GOT3 (cell line): ENCODE measurements at places on chromosomes 7 and 10.

DNA sequence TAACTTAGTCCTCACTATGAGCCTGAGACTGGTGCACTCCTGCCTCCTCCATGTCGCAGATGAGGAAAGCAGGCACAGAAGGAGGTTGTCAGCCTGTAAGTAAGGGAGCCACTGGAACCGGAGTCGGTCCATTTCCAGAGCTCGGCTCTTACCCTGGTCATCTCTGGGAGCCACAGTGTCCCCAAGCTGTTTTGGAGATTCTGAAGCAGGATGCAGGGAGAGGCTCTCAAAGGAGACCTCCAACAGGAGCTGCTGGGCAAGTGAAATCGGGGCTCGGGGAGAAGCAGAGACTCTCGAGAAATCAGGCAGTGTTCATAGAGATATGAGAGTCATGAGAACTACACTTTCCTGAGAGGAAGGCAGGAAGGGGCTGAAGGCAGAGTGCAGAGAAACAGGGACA is 39.0 kb downstream of the VSTM4 start:
- DNase-seq, result no peak

DNA sequence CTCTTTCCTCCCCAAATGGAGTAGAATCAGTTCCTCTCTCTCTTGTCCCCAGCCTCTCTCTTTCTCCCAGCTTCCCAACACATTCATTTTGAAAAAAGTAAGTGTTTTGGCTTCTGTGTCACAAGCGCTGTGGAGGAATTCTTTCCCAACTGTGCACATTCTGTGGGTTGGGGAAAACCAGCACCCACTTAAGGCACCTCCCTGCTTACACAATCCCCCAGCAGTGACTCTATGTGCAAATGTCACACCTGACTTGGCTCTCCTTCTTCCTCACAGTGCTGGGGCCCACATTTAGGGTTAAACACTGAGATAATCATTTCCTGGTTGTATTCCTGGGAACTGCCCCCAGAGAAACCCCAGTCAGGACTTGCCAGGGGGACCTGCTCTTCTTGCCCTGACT is 358.1 kb upstream of the ZNF32 start:
- DNase-seq, result no peak

- DNase-seq, result no peak
Measured at GRCh38 chr7:99739699-99740572, 4.9 kb upstream of the CYP3A7 start.

DNA sequence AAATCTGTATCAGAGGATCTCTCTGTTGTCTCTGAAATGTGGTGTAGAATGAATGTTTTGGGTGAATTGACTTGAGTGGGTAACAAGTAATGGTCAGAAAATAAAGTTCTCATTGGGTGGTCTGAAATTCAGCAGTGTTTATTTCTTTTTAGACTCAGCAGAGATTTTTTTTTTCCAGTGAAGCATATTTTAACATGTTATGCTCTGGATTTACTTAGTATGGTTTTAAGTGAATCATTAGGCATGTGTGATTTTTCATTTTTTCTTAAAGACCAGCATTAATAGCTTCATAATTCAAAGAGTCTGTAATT is 63.5 kb downstream of the REEP3 start:
- no peak for DNase-seq

DNA sequence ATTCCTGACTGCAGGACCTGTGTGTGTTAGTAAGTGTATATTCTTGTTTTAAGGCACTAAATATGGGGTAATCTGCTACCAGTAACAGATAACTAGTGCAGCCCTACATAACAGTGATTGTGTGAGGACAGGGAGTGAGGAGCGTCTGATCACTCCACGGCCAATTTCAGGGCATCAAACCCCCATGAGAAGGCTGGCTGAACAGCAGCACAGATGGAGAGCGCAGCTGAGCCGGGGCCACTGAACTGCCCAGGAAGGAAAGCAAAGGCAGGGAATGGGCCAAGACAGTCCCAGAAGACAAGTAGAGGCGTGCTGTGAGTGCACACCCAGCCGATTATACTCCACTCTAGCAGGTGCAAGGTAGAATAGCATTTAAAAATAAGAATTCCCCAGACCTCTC is 157.1 kb upstream of the CHST15 start:
- no peak for DNase-seq

DNA sequence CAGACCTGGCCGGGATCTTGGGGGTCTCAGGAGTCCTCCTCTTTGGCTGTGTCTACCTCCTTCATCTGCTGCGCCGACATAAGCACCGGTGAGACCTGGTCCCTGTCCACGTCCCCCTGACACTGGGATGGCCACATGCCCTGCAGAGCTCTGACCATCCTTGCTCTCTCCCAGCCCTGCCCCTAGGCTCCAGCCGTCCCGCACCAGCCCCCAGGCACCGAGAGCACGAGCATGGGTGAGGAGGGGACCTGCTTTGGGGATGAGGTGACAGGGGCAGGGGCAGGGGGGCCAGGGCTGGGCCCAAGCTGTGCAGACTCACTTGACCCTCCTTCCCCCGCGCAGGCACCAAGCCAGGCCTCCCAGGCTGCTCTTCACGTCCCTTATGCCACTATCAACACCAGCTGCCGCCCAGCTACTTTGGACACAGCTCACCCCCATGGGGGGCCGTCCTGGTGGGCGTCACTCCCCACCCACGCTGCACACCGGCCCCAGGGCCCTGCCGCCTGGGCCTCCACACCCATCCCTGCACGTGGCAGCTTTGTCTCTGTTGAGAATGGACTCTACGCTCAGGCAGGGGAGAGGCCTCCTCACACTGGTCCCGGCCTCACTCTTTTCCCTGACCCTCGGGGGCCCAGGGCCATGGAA is 959 bp downstream of the PVRIG start:
- DNase-seq, result no peak

GRCh38 chr7:22121702-22122474 is 176.2 kb upstream of the CDCA7L start:
- DNase-seq, result no peak

DNA sequence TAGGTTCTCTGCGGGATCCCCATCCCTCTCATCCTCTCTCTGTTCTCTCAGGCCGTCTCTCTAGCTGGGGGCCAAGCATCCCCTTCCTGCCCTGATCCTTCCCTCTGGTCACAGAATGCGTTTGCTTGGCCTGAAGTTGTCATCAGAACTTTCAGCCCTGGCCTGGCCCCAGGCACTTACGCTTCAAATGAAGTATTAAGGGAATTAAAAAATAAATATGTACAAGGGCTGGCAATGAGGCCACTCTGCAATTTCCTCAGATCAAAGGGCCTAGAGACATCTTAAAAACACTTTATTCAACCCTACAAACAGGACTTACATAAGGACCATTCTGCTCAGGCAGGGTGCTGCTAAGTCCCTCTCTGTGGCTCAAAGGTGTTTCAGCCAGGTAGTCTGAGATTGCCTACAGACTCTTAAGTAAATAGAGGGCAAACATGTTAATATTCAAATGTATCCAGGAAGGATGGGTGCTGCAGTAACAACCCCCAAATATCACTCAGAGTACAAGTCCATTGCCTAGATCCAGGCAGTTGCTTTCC is 16.0 kb downstream of the SFTPD start:
- no peak for DNase-seq

GRCh38 chr10:78549140-78549935 is 515.7 kb downstream of the RPS24 start:
- DNase-seq, result no peak

DNA sequence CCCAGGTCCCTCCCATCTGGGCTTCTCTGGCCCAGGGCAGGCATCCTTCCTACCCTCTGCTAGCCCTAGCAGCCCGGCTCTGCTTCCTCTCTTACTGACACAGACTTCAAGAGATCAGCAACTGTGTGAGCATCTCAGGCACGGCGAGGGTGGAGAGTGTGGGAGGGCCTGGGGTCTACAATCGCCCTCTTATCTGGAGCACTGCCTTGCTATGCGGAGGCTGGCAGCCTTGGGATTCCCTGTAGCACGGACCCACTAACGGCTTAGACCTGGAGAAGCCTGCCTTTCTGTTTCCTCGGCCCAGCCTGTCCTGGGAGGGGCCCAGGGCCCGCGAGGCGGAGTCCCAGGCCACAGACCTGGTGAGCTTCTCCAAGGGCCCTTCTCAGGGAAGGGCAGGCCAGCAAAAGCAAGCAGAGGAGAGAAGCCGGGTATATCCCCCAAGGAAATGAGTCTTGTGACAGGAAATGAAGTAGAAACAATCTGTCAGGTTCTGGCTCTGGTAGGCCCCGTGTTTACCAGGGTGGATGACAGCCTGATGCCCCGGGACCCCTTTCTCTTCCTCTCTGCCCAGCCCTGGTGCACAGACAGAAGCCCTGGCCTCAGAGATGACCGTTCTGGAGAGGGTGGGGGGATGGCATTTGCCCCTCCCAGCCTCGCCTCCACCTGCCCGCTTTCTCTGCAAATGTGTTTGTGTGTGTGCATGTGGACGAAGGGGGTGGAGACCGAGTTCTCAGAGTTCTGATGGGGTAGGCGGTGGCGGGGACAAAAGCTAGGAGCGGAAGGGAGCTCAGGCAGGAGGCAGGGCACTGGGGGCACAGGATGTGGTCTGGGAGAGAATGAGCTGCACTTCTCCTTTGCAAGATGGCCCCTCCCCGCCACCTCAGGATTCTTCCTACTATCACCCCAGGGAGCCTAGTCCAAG is 2.5 kb downstream of the LRCH4 start:
- DNase-seq, result no peak

DNA sequence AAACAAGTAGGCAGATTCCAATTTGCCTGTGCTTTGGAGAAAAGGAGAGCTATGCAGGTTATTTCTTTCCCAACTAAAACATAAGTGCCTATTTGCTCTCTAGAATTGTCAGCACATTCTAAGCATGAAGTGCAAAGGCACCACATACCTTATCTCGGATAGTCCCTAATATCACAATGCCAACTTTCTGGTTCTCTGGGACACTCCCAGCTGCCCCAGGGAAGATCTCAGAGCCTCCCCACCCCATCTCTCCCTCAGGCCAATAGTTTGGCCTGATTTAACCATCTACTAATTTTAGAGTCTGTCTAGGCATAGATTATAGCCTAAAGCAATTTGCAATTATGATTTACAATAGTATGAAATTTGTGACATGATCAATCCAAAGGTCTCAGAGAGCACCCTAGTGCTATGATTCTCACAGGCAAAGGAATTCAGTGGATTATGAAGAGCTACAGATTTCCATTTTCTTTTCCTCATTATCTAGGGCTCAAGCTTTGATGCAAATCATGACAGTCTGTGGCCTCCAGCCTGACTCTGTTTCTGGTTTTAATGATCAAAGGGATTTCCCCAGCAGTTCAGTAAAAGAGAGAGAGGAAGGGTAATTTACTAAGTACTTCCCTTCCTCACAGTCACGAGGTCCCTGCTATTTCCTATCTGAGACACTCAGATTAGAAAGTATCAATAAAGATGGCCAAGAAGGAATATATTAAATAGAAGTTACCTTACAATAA is 29.0 kb upstream of the IL6 start:
- DNase-seq, result no peak

- DNase-seq, result no peak
Measured at GRCh38 chr7:103116991-103117390, 31.9 kb downstream of the NAPEPLD start.

GRCh38 chr10:96585736-96586418 is 935 bp downstream of the TM9SF3 start:
- no peak for DNase-seq

- no peak for DNase-seq
Measured at GRCh38 chr10:968546-969199, 19.6 kb upstream of the GTPBP4 start.

DNA sequence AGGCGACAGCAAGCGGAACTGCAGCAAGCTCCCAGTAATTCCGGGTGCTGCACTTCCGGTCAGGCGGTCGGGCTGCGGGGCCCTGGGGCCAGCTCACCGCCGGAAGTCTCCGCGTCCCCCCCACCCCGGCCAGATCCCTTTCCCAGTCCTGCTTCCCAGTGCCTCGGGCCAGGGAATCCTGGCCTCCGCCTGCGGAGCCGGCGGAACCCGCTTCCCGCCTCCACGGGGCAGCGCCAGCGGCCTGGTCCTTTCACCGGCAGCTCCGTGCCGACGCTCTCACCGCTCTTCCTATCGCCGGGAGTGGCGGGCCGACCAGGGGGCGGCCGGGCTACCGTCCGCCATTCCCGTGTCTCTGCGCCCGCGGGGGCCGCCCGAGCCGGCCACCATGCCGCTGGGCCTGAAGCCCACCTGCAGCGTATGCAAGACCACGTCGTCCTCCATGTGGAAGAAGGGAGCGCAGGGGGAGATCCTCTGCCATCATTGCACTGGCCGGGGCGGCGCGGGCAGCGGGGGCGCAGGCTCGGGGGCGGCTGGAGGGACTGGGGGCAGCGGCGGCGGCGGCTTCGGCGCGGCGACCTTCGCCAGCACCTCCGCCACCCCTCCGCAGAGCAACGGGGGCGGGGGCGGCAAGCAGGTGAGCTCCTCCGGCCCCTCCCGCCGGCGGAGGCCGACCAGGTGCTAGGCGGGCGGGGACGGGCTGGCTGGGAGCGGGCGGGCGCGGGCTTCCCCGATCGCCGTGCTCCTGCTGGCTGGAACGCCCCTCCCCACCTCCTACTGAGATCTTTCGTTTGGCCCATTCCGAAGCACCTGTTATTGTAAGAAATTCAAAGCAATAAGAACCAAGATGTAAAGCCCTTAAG is at the start of gene GATAD1:
Gene GATAD1, plus strand, starts transcription at position 138 of the 860 bp plus-strand sequence. Its CDS starts 248 bp downstream, at position 386.
- peak; percentile 75 for DNase-seq
